ENCODE measurements at places on chromosomes 16 and 17.

- no peak for DNase-seq
Observed at GRCh38 chr17:65487161-65487560, 74.3 kb downstream of the AXIN2 start.

DNA sequence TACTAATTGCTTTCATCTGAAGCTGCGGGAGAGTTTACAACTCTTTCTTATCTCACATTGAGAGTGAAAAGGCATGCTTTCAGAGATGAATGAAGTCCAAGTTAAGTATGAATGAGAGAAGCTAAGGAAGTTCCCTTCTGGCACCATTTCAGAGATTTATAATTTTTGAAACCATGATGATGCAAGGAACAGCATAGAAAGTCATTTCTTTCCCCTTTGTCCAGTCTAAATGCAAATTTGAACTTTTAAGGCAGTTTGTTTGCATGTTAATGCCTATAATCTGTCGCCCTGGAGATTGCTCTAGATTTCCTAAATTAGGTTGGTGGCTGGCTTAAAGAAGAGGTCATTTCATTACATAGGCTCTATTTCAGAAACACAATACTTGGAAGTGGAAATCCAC, 594.8 kb upstream of the GOT2 start:
- no peak for DNase-seq

DNA sequence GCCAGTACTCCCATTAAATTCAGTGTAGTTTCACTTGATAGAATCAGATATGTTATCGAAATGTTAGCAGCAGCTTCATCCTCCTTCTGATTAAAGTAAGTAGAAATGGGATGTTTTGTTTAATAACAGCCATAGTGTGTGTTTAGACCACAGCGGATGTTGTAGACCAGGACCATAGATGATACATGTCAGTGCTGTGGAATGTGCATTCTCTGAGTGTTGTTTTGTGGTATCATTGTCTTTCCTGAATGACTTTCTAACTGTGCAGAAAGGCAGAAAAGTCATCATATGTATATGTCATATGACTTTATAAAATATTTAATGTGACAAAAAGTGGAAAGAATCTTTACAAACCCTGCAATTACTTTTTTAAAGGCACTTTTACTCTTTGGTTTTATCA, 55.6 kb downstream of the CYLD start:
- no peak for DNase-seq

DNA sequence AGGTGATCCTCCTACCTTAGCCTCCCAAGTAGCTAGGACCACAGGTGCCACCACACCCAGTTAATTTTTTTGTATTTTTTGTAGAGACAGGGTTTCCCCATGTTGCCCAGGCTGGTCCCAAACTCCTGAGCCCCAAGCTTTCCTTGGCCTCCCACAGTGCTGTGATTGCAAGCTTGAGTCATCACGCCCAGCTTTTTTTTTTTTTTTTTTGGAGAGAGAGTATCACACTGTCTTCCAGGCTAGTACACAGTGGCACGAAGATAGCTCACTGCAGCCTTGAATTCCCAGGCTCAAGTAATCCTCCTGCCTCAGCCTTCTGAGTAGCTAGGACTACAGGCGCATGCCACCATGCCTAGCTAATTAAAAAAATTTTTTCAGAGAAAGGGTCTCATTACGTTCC, 27.2 kb downstream of the HEATR9 start:
- DNase-seq, result no peak

- no peak for DNase-seq
Observed at GRCh38 chr16:12291989-12292759, 315.6 kb downstream of the SNX29 start.

- DNase-seq, result no peak
Observed at GRCh38 chr16:53737552-53737951, 33.6 kb downstream of the FTO start.

- DNase-seq, result no peak
Observed at GRCh38 chr16:66493490-66494401, 56.2 kb downstream of the TK2 start.

DNA sequence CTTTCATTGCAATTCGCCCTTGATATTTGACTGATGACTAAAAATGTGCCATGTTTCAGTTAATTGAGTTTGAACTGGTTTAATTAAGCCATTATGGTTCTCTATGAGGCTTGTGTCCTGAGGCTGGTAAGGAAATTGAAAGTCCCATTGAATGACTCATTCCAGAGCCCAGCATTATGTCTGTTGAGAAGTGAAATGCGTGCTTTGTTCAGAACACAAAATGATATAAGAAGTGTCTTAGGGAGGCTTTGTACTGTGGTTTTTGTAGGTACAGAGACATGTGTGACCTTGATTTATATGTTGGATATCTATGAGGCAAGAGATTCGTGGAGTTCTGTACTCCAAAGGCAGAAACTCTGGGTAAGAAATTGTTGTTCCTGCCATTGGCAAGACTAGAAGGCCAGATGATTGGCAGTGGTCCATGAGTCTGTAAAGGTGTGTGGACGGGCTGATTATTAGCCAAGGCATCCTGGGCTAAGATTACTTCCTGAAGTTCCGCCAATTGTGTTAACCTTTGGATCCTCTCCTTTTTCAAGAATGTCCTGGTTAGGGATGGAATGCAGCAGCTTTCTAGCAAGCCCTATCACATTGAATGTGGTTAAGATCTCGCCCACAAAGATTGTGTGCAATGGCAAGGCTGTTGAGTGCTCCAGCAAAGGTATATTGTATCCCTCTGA, 103.7 kb downstream of the NPIPB5 start:
- DNase-seq, result no peak

DNA sequence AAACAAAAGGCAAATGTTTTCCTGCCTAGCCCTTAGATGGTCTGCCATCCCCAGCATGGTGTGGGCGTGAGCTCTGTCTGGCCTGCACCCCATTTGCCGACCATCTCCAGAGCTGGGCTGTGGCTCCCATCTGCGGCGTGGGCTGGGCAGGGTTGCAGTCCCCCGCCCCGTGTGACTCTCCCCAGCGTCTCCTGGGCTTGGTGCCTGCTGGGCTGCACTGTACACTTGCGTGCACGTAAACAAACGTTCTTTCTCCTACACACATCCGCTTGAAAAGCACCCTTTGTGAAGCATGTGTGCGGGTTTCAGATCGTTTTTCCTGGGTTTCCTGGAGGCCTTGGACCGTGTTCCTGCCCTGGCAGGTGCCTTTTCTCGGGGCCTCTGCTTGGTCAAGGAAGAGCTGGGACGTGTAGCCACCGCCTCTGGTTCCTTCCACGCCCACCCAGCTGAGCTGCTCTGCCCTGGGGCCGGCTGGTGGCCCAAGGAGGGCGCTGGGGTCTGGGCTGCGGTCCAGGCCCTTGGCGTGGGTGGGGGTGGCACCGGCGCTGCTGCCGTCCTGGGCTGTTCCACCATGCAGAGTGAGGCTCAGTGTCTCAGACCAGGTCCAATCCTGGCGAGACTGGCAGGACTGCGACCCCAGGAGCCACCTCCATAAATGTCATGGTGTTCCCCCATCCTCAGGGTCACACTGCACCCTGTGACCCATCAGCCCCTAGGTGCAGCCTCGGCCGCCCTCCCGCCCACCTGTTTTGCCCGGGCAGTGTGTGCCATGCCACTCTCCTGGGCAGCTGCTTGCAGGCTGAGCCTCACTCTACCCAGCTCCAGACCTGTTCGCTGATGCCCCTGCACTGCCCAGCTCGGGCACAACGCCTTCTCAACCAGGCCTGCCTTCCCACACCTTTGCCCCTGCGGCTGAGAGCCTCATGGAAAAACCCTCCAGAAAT, 9.9 kb upstream of the BAIAP3 start:
- DNase-seq, result no peak

GRCh38 chr17:6534846-6535514, 21.4 kb downstream of the PITPNM3 start:
- DNase-seq, result no peak

DNA sequence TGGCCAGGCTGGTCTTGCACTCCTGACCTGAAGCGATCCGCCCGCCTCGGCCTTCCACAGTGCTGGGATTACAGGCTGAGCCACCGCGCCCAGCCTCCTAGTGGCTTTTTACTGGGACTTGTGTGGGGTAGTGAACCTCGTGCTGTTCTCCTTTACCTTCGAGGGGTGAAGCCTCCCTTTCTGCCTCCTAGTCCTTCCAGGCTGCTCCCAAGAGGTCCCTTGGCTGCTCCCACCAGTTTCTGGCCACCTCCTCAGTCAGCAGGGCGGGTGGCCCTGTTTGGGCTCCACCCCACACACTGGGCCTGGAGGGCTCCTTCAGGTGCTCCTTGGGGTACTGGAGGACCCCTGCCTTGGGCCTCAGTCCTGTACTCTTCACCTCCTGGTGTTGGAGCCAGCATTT, 70.9 kb upstream of the ZNF750 start:
- no peak for DNase-seq

DNA sequence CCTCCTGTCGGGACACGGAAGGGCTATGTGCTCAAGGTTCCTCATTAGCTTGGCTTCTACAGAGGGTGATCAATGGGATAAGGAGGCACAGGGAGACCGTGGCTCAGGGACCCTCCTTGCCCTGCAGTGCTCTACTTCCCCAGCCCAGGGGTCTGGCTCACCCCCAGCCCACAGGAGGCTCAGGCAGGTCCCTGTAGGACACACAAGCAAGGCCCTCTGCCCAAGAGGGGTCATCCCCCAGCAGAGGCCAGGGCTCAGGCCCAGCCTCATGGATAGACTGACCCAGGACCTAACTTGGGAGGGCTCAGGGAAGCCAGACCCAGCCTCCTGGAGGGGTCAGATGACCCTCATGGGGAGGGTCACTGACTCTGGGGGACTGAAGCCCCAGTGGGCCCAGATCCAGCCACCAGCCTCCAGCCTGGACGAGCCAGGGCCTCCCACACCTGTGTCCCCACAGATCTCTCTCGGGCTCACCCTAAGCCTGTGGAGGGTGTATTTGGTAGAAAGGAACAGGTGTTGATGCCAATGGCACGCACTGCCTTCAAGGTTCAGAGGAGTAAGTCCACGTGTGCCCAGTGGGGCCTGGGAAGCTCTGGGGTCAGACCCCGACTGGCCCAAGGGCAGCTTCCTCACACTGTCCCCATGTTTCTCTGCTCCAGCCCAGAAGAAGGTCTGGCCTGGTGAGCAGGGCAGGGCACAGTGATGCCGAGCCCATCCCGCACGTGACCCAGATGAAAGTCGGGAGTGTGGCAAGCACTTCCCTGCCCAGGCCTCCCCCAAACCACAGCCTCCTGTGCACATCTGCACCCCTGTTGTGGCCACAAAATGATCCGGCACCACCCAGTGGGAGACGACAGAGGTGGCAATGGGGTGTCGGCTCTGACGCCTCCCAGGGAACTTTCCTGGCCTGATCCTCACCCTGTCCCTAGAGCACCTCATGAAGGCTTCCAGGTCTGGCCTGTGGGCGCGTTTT, 10.9 kb upstream of the KRTAP17-1 start:
- no peak for DNase-seq

DNA sequence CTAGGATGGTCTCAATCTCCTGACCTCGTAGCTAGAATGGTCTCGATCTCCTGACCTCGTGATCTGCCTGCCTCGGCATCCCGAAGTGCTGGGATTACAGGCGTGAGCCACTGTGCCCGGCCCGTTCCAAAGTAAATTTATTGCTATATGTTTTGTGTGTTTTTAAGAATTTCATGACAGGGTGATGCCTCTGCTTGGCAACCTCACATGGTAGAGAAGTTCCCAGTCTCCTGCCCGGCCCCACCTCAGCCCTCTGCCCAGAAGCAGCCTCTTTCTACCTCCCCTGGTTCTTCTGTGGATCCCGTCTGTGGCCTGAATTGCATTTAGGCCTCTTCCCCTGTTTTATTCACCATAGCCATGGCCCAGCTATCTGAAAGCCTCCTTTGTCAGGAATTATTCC, 55.0 kb downstream of the B9D1 start:
- DNase-seq, result no peak

DNA sequence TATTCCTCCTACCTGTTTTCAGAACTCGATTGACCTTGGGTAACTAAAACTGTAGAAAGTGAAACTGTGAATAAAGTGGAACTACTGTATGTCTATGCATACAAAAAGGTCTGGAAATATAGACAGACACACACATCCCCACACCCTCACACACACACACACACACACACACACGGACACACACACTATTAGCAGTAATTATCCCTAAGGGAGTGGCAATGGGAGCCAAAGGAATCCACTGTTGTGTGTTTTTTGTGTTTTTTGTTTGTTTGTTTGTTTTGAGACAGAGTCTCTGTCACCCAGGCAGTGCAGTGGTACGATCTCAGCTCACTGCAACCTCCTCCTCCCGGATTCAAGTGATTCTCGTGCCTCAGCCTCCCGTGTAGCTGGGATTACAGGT, 26.6 kb upstream of the SRCIN1 start:
- no peak for DNase-seq

DNA sequence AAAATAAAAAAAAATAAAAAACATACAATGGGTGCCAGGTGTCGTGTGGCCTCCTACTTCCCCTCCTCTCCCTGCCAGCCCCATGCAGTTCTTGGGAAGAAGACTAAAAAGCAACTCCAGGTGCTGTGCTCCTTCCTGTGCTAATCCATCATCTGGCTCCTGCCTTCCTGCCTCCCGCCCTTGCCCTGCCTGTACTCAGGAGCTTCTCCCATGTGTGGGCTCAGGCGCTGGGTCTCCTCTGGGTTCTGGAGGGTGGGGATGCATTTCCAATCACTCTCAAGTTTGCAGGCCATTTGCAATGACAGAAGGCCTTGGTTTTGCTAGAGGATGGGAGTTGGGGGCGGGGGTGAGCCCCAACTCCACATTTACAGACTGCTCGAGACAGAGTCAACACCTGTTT, 122.9 kb downstream of the SDK2 start:
- DNase-seq, result no peak

DNA sequence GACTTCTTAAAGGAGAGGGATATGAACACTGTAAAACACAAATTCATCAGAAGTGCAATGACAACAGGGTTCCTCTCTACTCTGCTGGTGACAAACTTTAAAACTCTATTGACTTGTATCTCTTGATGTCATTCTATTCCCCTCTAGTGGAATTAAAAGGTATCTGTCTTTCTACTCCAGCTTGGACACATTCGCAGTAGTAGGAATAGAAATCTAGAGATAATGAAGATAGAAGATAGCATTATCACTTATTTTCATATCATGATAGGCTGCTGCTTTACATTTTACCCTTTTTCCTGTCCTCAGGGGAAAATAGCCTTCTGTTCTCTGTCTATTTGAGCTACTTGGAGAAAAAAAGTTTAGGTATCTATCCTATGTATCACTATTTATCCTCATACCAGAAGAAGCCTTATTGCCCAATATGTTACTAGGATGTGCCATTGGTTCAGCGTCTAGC, 209.6 kb upstream of the CACNG5 start:
- no peak for DNase-seq

DNA sequence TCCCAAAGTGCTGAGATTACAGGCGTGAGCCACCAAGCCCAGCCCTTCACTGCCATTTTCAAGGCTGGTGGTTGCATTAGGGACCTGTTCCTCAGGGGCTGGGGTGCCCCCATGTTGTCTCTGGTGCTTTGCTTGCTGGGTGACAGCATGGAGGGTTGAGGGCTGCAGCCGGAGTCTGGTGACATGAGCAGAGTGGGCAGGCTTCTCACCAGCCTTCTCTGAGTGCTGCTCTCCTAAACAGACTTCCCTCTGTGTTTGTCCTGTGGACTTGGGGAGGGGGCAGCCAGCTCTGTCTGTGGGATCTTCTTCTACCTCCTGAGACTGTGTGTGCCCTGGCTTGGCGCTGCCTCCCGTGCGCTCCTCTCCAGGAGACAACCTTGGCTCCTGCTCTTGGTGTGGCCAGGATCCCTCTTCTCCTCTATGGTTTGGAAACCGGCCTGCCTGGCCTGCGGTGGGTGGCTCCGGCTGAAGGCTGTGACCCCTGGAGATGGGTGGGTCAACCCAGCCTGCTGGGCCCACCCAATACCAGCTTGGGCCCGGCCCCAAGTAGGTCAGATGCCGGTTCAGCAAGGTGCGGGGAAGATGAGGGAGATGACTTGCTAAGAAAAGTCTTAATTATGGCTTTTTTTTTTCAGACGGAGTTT, 72.1 kb downstream of the PDPK1 start:
- DNase-seq, result peak; percentile 49

- no peak for DNase-seq
Observed at GRCh38 chr16:51141541-51141940, 9.5 kb downstream of the SALL1 start.
